ENCODE measurements at places on chromosomes 5 and 9. TPM values are rescaled to one million over a fixed set of nuclear protein-coding genes. Genes with fewer than 3 reads are reported as not detected.

The GCNT1 gene
- 5.8 TPM for total RNA-seq

DNA sequence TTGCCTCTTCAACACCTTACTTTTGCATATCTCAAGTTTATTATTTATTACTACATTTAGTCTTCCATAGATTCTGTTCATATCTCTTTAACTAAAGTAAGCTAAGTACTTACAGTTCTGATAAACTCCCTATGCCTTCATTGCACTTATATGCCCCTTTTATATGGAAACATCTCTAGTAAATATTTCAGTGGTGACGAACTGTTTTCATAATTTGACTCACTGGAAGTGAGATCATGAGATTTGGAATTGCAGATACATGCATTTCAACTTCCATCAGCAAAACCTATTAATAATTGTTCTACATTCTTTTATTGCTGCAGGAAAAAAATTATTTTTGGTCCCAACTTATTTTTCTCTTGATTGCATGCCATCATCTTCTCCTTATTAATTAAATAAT lies 263.5 kb downstream of the CD180 start:
- no peaks in the 10 kb centered on the region for H3K4me1 ChIP-seq
- H3K36me3 ChIP-seq, result no peaks in the 10 kb centered on the region
- peaks cover 22% of the 10 kb centered on the region for H3K27me3 ChIP-seq
- no peak overlapping the region for H3K4me3 ChIP-seq
- no peak for DNase-seq

DNA sequence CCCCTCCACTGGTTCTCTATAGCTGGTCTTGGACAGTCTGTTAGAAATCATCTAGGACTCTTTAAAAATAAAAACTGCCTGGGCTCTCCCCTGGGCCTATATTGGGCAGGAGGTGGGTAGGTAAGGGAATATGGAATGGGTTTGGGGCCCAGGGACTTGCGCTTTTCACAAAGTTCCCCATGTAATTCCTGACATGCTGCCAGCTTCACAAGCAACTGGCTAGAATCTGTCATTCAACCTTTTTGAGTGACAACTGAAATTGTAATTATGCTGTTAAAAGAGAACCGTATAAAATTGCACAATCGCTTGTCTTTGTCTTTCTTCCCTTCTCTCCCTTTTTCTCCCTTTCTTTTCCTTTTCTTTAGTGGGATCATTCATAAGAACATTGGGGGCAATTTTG lies 603.1 kb downstream of the EBF1 start:
- H3K36me3 ChIP-seq, result no peaks in the 10 kb centered on the region
- H3K27me3 ChIP-seq, result no peaks in the 10 kb centered on the region
- no peak overlapping the region for H3K27ac ChIP-seq
- H3K4me3 ChIP-seq, result no peak overlapping the region

DNA sequence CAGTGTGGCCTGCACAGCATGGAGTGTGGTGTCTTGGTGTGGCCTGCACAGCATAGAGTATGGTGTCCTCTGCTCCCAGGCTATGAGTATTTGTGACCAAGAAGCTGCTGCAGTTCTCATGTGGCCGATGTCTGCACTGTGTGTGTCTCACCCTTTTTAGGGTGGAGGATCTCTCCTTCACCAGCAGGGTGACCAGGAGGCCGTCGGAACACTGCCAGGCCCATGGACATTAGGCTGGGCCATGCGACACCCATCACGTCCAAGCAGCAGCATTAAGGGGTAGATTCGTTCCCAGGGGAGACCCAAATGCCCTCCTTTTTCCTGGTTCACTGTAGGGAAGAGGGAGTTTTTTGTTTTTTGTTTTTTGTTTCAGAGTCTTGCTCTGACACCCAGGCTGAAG lies 115.3 kb upstream of the SPIN1 start:
- DNase-seq, result no peak
- H3K4me3 ChIP-seq, result no peak overlapping the region
- no peaks in the 10 kb centered on the region for H3K27me3 ChIP-seq
- peaks cover 22% of the 10 kb centered on the region for H3K4me1 ChIP-seq

The SPATA31A3 gene
- not detected for total RNA-seq
